ENCODE measurements at places on chromosomes 5 and 9.

- DNase-seq: no peak
These were observed 3.1 kb upstream of the LRRC70 start for GRCh38 chr5:62575489-62575888.

DNA sequence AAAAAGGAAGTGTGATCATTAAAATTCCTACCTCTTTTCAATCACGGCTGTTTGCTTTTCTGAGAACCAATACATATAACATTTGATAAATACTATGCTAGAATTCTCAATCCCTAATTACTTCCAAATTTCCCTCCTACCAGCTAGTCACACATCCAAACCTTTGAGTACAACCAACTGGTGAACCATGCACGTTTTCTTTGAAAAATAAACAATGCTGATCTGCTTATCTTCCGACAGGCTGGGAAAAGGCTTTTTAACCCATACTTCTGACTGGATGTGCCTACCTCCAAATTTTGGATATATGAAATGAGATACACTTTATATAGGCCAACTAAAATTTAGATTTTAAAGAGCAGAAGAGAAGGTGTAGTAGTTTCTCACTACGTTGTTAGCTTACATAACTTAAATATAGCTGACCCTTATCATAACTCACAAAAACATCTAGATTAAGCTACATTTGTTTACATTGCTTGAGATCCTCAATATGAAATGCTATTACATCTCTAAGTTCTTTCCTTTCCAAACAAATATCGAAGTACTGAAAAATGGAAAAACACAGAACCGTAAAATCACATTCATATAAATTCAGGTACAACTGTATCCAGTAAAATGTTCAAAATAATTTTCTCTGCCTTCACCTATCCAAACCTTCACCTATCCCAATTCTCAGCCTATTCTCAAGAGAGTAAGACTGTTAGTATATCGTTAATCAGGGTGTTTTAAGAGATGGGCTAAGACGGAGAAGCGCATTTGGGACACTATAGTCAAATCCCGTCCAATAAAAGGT, 2.1 kb downstream of the NR3C1 start:
- no peak for DNase-seq

DNA sequence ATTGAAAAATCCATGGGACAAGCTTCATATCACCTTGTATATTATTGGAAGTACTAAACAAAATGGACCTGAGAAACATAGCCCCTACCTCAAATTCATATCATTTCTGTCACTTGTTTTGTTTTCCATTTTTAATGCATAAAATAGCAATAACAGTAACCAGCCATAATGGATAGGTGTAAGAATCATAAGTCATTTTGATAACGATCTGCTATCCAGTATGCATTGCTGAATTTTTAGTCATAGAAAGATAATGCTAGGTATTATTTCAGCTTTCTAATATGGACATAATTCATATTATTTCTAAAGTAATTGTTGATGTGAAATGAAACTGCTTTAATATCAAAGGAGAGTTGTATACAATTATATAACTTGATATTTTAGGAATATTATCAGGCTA, 1.1 kb upstream of the LRRC70 start:
- no peak for DNase-seq

DNA sequence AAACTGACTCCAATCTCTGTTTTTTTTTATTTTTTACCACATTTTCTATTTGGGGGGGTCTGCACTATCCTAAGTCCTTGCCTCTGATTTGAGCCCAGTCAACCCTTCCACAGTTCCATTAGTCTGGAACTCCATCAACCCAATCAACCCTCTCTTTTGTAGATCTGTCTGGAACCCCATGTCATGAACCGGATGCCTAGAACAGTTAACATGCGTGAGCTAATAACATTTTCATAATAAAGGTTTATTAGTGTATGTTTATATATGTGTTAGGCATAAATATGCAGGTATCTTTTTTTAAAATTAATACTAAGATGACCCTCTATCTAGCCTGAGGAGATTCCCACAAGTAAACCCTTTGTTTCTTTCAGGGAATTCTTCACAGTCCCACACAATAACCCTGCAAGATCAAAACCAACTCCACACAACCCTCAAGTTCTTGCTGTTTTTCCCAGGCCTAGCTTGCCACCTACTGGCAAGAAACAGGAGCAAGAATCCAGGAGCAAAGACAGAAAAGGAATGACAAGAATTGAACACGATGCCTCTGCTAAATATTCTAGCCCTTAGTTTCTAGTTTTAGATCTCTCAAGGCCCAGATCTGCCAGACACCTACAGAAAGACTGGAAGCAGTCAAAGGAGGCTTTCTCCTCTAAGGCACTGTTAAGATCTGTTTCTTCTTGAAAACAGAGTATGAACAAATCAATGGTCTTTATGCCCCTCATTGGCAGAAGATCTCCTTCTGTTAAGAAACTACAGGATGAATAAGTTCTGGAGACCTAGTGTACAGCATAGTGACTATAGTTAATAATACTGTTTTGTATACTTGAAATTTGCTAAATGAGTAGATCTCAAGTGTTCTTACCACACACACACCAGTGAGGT, 100.4 kb downstream of the TRIM36 start:
- no peak for DNase-seq

GRCh38 chr9:14433351-14434157, 119.6 kb upstream of the NFIB start:
- DNase-seq: no peak

GRCh38 chr9:110745676-110746075, 77.1 kb downstream of the MUSK start:
- DNase-seq: no peak

Measured in effector CD4-positive, alpha-beta T cell (primary cell).